ENCODE measurements at places on chromosomes 6 and 20. TPM values are rescaled to one million over a fixed set of nuclear protein-coding genes. Genes with fewer than 3 reads are reported as not detected.

- H3K27me3 ChIP-seq, result no peaks in the 10 kb centered on the region
- no peak overlapping the region for H3K27ac ChIP-seq
- H3K4me1 ChIP-seq, result no peaks in the 10 kb centered on the region
- no peak overlapping the region for H3K4me3 ChIP-seq
Observed at GRCh38 chr20:51757226-51757625, 11.0 kb downstream of the ATP9A start.

DNA sequence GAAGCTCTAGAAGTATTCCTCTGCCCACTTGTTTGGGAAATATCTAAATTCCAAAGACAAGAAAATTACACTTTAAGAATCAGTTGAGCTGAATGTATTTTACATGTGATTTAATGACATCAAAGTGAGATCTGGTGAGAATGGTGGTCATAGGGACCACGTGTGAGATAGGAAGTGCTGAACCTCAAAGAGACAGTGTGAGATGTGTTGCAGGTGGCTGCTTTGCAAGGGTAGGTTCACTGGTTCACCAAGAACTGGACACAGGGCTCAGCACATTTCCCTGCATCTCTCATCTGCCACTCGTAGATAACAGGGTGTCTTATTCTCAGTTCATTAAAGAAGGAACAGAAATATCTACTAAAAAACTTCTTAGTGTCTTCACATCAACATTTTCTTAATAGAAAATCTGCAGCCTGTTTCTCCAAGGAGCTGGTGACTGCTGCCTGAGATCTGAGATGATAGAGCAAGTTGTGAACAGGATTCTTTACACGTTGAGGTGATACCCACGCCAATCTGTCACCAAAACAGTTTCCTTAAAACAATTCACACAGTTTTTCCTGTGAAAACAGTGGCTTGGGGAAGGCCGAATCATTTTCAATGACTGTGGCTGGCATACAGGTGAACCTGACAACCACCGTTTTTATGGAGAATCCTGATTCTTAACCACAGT, 7.2 kb downstream of the CCR6 start:
- peak overlapping the region; percentile 47 for H3K27ac ChIP-seq
- H3K4me1 ChIP-seq, result peaks cover 21% of the 10 kb centered on the region
- H3K27me3 ChIP-seq, result no peaks in the 10 kb centered on the region
- H3K36me3 ChIP-seq, result peaks cover 2% of the 10 kb centered on the region
- DNase-seq, result no peak

DNA sequence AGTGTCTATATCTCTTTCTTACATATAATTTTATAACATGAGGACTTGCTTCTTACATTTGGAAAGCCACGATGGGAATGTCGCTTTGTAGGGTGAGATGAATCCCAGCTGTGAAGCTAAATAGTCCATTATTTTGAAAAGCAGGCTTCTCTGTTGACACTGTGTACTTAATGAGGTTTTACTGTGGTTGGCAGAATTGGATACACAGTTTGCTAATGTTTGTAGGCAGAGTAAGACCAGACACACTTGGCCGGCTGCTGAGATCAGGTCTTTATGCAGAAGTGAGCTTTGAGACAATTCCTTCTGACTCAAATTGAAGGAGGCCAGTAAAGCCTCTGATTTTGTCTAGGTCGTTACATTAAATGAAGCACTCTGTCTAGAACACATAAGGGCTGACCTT, 93.0 kb downstream of the NDUFAF5 start:
- H3K36me3 ChIP-seq, result no peaks in the 10 kb centered on the region
- DNase-seq, result no peak
- H3K27ac ChIP-seq, result no peak overlapping the region
- no peak overlapping the region for H3K4me3 ChIP-seq
- H3K27me3 ChIP-seq, result no peaks in the 10 kb centered on the region

DNA sequence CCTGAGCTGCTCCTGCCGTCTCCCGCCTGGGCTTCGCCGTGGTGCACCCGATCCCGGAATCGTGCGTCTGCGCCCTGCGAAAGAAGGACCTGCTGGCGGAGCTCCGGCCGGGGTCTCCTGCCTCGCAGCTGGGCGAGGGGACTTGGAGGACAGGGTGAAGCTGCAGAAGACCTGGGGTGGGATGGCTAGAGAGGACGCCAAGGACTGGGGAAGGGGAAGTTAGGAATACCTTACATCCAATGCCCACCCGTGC, 150.2 kb downstream of the PRL start:
- no peaks in the 10 kb centered on the region for H3K36me3 ChIP-seq
- no peaks in the 10 kb centered on the region for H3K4me1 ChIP-seq
- no peaks in the 10 kb centered on the region for H3K27me3 ChIP-seq
- DNase-seq, result no peak
- H3K27ac ChIP-seq, result no peak overlapping the region

- H3K4me1 ChIP-seq, result peaks cover 69% of the 10 kb centered on the region
- H3K4me3 ChIP-seq, result no peak overlapping the region
- H3K27me3 ChIP-seq, result no peaks in the 10 kb centered on the region
- H3K36me3 ChIP-seq, result peaks cover 22% of the 10 kb centered on the region
Observed at GRCh38 chr20:38838326-38838725, 32.8 kb downstream of the PPP1R16B start.

Gene TTK
- polyA plus RNA-seq, result 41.4 TPM

Gene GLP1R
- polyA plus RNA-seq, result not detected

Gene MYLK4
- polyA plus RNA-seq, result 0.09 TPM
